Cardiac fibroblast (primary cell): ENCODE measurements at places on chromosomes 1 and 21.

DNA sequence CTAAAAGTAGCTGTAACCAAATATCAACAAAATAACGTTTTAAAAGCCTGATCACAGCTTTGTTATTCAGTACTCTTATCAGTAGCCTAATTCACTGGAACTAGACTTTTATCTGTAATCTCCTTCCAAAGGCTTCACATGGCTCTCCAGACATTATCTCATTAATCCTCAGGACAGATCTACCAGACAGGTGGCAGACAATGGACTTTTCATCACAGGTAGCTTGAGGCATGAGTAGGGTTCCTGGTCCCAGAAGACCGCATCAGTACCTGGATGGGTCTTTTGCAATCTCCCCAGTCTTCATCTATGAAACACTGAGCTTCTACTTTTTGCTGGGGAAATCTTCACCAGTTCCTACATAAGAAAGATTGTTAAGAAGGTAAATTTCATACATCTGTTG lies 132.2 kb upstream of the FOXD3 start:
- DNase-seq: no peak

- DNase-seq: no peak
Observed at GRCh38 chr1:246794828-246795671, 70.8 kb downstream of the SCCPDH start.

GRCh38 chr1:219566951-219567947 lies 45.7 kb downstream of the ZC3H11B start:
- DNase-seq: peak; percentile 82

- DNase-seq: no peak
Observed at GRCh38 chr1:105254906-105255305, 1505.2 kb downstream of the AMY1C start.

DNA sequence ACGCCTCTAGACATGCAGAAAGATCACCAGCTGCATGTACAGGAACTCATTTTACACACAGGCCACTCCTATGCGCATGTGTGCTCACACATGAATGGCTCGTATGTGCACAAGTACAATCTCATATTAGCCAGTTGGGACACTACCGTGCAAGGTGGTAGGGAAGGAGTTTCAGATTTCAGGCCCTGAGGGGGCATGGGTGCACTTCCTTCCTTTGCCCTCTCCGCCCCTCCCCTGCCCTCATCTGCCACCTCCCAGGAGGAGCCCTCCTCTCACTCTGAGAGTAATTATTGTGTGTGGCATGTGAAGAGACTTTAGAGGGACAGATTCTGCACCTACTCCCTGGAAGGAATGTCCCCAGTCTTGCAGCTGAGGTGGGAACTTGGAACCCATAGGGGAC lies 14.8 kb downstream of the EDN2 start:
- no peak for DNase-seq

- peak; percentile 54 for DNase-seq
Observed at GRCh38 chr1:75265792-75266191, 131.6 kb downstream of the LHX8 start.

- DNase-seq: no peak
Observed at GRCh38 chr1:75768016-75768415, 18.0 kb upstream of the RABGGTB start.

- no peak for DNase-seq
Observed at GRCh38 chr1:81325397-81325796, 475.3 kb upstream of the ADGRL2 start.

DNA sequence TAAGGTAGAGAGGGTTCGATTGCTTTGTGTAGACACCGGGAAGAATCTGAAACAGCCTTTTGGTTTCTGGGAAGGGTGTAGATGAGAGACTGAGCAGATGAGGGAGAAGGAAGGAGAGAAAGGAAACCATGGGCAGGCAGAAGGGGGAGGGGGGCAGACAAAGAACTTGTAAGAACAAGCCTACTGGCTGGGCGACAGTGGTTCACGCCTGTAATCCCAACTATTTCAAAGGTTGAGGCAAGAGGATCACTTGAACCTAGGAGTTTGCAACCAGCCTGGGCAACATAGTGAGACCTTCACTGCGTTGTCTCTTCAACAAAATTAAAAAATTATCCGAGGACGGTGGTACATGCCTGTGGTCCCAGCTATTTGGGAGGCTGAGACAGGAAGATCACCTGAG lies 106.2 kb downstream of the TM2D1 start:
- no peak for DNase-seq

GRCh38 chr1:239457491-239458143 lies 71.2 kb downstream of the CHRM3 start:
- no peak for DNase-seq

- no peak for DNase-seq
Observed at GRCh38 chr1:245481261-245481660, 326.5 kb downstream of the KIF26B start.

DNA sequence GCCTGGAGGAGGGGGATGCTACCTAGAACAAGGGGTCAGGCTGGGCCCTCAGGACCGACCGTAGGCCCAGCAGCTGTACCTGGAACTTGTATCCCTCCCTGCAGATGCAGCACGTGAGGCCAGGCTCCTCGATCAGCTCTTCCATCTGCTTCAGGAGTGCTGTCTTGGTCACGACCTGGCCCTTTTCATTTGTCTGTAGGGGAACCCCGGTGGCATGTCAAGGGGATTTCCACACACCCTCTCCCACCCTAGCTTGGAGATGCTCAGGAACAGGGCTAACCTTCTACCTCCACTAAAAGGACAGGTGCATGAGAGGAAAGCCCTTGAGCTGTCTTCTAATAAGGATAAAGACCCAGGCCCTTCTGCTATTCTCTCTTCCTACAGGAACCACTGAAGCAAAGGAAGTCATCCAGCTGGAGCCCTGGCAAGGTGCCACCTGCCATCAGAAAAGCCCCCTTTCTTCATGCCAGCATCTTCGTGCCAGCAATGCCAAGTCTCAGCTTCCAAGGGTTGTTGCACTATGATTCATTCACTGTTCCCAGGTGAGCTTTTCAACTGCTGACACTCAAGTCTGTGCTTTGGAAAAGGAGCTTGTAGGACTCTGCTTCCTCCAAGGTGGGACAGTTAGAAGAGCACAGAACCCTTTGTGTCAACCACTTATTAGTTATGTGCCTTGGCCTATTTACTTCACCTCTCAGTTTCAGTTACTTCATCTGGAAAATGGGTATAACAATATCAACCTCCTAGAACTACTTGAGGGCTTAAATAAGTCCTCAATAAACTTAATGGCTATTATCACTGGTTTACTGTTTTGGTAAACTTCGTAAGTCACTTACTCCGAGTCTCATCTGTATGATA lies 122.1 kb downstream of the UBR4 start:
- DNase-seq: no peak

GRCh38 chr1:162530307-162530987 lies 31.1 kb upstream of the UAP1 start:
- DNase-seq: no peak

- DNase-seq: no peak
Observed at GRCh38 chr1:200962631-200963030, 60.9 kb downstream of the KIF21B start.

- DNase-seq: peak; percentile 78
Observed at GRCh38 chr1:8083739-8084484, 57.8 kb upstream of the ERRFI1 start.

- peak; percentile 68 for DNase-seq
Observed at GRCh38 chr1:181099152-181100014, 10.9 kb downstream of the IER5 start.

DNA sequence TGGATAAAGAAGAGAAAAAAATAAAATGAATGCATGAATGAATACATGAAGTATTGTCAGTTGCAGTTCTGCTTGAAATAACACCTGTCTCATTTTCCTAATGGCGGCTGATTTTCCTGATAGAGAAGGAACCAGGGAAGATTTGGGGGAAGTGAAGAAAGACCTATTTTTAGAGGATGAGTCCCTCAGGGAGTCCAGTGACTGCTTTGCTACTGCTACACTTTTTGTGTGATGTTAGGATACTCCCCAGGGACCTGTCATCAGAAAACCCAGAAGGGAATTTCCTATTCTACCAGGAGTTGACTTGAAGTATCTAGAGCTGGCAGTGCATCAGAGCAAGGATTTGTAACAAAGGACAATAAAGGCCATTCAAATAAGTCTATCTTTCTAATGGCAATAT lies 114.8 kb downstream of the MAB21L3 start:
- no peak for DNase-seq

GRCh38 chr1:37660664-37661063 lies 26.0 kb upstream of the RSPO1 start:
- no peak for DNase-seq
